ENCODE measurements at places on chromosomes 1 and 21.
A peak's percentile ranks its signal among the peaks of the same experiment; 100 is the strongest.

DNA sequence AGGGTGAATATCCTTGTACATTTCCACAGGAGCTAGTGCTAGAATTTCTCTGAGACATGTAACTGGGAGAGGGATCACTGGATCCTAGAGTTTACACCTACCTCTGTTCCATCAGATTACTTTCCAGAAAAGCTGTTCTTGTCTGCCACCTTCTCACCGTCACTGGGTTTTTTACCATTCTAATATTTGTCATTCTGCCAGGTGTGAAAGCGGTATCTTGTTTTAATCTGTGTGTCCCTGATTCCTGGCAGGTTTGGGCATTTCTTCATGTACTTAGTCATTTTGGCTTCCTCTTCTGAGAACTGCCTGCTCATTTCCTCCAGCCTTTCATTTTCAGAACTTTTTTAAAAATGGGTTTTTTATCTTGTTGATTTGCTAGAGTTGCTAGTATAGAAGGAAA lies 5.1 kb downstream of the PMF1 start:
- DNase-seq, result no peak

DNA sequence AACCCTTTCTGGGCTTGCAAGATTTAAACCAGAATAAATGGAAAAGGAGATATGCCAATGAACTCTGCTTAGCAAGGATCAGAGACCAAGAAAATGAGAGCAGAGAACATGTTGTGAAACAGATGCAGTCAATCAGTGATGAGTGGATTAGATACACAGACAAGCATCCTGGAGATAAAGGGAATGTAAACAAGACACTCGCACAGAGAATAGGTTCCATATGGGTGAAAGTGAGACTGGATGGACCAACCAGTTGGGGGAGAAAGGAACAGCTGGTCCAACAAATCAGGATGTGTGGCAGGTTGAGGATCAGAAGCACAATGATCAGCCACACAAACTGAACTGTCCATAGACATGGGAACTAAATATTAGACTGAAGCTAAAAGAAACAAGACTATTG lies 338.2 kb downstream of the ASTN1 start:
- no peak for DNase-seq

DNA sequence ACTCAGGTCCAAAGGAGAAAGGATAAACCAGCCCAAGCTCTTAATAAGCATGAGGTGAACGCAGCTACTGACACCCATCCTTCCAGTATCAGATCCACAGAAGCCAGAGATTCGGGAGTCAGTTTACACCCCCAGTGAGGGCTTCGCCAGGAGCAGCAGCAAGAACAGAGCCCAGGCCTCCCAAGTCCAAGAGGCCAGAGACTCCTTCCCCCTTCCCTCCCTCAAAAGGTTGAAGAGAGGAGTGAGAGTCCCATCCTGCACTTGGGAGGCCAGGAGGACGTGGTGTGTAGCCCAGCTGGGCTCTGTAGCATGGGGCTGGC lies 72.8 kb downstream of the MRPL37 start:
- DNase-seq, result no peak

- no peak for DNase-seq
Observed at GRCh38 chr1:174200746-174201145, 41.4 kb downstream of the RABGAP1L start.

- no peak for DNase-seq
Observed at GRCh38 chr1:29636936-29637335, 400.6 kb downstream of the PTPRU start.

- no peak for DNase-seq
Observed at GRCh38 chr1:50183378-50184133, 74.8 kb downstream of the ELAVL4 start.

DNA sequence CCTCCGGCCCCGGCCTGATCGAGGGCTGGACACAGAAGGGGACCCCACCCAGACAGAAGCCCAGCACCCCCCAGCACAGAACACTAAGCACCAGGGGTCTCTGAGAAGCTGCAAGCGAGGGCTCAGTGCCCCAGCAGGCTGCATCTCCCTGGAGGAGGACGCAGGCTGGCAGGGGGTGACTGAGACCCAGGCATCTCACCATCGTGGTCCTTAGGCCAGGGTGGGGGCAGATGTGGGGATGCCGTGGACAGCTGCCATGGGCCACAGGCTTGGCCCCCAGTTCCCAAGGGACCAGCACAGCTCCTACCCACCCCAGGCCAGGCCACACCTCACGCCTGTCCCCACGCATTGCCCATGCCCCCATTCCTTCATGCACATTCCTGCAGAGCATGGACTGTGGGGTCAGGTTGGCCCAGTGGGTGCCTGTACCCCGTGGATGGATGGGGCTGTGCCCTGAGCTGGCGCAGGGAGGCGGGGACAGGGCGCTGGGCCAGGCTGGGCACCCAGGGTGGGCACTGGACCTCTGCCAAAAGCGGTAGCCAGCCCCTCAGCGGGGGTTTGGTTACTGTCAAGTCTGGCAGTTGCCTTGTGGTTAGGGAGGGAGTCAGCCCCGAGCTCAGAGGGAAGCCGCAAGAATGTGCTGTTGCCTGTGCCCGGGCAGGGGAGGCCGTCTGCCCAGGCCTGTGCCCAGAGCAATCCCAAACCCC lies 61.5 kb downstream of the ARHGEF16 start:
- no peak for DNase-seq

DNA sequence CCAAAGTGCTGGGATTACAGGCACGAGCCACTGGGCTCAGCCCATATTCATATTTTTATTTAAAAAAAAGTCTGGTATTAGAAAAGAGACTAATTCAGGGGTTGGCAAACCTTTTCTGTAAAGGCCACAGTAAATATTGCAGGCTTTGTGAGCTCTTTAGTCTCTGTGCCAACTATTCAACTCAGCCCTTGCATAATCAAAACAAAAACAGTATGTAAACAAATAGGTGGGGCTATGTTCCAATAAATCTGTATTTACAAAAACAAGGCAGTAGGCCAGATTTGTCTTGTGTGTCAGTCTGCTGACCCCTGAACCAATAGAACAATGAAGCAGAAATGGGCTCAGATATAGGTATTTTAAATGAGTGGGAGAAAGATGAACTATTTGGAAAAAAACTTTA lies 49.3 kb downstream of the CDC42BPA start:
- DNase-seq, result no peak

DNA sequence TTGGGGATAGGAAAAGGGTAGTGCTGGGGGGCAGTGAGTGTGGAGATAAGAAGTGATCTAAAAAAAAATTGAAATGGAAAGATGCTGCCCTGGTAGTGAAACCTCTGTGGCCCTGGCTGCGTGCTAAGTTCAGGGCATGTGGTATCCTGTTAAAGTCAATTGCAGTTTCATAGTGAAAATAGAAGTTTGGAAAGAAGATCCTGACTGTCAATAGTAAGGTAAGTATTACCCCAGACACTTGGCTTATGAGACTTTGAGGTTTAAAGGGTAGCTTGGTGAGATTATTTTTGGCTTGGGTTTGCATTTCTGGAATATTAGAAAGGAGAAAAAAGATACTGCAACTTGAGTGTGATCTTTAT lies 6.8 kb downstream of the ARID1A start:
- DNase-seq, result no peak

- DNase-seq, result peak; percentile 62
Observed at GRCh38 chr1:6599141-6599975, 3.3 kb downstream of the KLHL21 start.

DNA sequence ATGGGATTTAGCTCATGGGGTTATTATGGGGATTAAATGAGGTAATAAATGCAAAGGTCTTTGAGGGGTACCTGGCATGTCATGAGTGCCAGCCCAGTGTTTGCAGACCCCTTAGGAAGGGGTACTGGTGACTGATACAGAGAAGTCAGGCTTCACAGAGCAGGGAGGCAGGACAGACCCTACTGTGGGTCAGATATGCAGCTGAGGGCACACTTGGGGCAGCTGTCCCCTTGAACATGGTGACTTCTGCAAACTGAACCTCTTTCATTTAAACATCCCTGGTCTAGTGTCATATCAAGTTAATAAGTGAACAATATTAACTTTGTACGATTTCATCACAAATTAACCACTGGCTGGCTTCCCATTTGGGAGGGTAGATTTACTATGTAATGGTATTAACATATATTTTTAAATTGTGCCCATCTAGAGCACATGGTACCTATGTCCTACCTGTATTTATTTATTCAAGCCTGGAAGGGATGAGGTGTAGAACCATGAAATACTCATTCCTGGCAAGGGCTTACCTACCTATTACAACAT lies 25.9 kb downstream of the STPG1 start:
- no peak for DNase-seq

DNA sequence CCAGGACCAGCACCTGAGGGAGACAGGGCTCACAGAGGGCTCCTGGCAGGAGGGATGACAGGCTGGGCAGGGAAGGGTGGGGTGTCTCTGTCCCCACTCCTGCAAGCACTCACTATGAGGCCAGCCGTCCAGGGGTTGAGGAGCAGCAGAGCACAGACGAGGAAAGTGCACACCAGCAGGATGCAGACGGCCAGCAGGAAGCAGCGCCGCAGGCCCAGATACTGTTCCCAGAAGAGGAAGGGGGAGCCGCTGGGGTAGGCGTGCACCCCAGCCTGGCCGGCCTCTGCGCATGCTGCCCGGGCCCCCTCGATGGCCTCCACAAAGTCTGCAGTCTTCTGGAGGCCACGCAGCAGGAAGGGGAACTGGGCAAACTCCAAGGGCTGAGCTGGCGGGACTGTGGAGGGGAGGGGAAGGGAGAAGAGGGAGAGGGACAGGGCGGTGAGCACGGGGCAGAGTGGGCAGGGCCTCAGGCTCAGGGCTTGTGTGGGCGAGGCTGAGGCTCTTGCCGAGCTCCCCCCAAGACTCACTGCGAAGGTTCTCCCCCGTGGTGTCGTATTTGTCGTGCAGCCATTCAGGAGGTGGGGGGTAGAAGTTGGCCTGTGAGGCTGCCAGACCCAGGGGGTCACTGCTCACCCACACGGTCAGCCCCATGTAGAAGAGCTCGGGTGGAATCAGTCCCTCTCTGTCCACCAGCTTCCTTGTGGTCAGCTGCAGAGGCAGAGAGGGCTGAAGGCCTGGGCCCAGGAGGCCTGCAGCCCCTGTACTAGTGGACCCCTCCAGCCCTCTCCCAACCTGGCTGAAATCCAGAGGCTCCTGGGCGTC lies 16.5 kb downstream of the PTCH2 start:
- DNase-seq, result no peak

- peak; percentile 28 for DNase-seq
Observed at GRCh38 chr1:18069903-18070302, 37.7 kb upstream of the IGSF21 start.

DNA sequence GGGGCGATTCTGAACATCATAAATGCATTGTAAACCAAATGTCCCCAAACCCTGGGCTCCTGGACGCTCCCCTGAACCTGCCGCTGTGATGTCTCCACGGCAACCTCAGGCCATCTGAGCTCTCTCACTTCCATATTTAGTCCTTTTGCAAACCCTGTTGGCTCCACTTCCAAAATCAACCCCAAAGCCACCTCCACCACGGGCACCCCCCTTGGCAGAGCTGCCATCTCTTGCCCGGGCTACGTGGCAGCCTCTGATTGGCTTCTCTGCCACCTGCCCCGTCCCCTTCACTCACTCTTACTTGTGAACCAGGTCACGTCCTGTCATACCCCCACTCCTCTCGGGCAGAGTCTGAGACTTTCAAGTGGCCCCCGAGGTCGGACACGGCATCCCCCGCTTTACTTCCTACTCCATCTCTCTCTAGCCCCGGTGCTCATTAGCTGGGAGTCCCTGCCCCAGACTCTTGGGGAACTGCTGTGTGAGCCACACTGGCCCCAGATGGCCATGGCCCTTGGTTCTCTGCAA lies 15.8 kb downstream of the PRXL2B start:
- no peak for DNase-seq

DNA sequence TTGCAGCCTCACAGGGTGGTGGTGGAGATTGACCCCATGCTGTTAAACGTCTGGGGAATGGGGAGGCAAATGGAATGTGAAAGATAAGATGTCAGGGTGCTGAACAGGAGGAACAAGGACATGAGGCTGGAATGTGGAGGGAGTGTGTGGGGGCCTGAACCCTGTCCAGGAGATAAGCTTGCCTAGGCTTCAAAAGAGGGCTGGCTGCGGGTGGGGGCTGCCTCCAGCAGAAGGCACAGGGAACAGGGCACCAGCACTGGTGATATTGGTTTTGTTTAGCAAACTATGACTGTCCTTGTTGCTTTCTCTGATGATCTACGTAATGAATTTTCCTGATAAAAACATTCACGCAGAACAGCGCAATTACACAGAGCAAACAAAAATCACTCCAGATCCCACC lies 52.4 kb upstream of the LRP8 start:
- no peak for DNase-seq

DNA sequence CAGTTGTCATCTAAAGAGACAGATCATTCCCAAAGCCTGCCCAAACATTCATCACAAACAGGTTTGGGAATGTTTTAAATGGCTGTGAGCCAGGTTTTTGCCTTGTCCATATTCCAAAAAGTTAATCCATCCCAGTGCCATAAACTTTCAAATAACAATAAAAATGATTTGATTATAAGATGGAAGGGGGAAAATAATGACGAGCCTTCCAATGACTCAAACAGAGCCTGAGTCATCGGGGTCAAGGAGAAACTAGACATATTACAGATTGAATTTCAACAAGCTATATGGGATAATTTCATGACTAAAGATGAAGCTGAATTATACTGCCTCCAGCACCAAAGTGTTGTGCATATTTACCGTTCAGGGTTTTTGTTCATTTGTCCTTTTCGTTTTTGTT lies 195.8 kb upstream of the PKN2 start:
- DNase-seq, result no peak

DNA sequence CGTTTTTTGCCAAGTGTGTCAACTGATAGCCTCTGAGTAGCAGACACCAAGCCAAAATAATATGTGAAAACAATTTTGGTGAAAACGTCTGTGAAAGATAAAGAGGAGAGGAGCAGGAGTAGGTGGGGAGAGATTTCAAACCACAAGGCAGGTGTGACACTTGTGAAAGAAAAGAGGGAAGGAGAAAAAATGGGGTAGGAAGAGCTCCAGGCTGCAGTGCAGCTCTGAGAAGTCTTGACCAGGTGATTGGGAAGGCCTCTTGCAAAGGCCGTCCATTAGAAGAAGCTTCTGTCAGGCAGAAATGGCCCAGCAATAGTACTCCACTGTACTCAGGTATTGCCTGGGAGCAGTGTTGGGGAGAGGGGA lies 10.6 kb upstream of the RAVER2 start:
- DNase-seq, result no peak

DNA sequence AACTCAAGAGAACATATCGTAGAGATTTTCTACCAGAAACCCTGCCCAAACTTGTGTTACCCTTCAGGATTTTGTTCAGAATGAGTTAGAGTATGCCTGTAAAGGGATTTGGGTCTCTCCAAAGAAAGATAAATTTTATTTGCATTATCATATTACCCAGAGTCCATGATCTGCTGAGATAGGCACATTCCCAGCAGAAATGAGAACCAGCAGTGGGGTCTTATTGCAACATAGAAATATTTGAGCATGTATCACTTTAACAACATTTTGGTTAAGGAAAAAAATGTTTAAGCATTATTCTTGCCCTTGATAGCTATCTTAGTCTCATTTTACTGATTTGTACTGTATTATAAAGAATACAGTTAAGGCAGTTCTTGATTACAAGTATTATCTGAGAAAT lies 10.6 kb downstream of the VCAM1 start:
- no peak for DNase-seq

GRCh38 chr1:66119148-66119547 lies 326.5 kb downstream of the PDE4B start:
- DNase-seq, result no peak

Data from CD4-positive, alpha-beta T cell treated with Interleukin-1 beta for 1 hour (primary cell).